ENCODE measurements at places on chromosomes 1 and 21.

DNA sequence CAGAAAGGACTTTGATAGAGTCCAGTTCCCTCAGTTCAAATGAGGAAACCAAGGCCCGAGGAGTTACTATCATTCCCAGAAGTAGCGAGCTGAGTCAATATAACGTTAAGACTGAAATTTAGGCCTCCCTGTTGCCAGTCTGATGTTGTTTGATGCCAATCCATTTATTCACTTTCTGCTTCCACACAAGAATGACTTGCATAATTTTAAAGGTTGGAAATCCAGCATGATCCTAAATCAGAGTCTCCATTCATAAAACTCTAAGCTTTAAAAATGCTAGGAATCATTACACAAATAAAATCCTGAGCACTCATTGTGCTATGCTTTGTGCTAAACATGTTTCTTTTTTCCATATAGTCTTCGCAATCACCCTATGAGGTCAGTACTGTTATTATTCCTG lies 414.4 kb downstream of the PTBP2 start:
- no peak for DNase-seq

GRCh38 chr1:151816548-151817352 lies 11.5 kb upstream of the LINGO4 start:
- no peak for DNase-seq

GRCh38 chr1:99627615-99628014 lies 18.3 kb upstream of the PALMD start:
- no peak for DNase-seq

DNA sequence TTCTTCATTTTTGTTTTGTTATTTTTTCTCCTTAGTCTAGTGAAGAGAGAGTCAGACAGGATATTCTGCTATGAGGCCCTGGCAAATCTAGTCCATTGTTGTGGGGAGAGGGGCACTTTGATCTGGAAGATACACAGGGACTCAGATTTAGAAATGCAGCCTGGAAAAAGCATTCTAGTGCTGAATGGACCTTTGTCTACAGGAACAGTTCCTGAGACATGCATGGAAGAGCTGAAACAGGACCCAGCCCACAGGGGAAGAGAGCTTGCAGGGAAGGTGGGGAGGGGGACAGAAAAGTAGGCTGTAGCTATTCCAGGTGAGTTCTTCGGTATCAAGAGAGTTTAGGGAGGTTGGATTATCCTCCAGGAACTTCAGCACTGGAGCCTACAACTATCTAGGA lies 98.5 kb downstream of the AKT3 start:
- no peak for DNase-seq

GRCh38 chr1:246265481-246265880 lies 241.6 kb downstream of the SMYD3 start:
- no peak for DNase-seq

DNA sequence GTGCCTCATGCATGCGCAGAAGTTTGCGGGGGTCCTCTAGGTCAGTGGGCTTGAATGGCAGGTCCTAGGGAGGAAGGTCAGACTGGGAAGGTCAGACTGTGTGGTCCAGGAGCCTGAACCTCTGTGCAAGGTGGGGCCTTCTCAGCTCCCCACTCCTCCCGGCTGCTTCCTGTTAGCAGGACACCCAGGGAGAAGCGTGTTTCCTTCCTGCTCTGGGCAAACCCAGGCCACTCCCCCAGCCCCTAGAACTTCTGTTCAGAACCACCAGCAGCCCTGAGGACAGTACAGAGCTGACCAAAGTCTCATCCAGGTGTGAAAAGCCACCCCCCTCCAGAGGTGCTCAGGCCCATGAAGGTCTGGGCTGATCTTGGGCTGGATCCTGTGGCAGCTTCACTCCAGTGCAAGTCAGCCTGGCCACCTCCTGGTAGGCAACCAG lies 29.9 kb downstream of the NAV1 start:
- no peak for DNase-seq

DNA sequence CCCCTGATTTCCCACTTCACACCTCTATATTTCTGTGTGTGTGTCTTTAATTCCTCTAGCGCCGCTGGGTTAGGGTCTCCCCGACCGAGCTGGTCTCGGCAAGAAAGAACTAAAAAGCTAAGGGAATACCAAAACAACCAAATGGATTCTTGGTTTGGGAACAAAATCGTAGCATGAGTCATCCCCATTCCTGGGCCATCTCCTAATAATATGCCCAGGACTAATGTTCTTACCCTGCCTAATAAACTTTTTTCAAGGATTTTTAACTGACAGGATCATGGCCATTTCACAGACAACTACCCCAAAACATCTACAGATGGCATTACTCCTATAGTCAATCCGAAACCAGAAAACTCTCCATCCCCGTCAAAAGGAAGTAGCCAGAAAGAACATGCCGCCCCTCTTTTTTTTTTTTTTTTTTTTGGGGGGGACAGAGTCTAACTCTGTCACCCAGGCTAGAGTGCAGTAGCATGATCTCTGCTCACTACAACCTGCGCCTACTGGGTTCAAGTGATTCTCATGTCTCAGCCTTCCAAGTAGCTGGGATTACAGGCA lies 4.1 kb upstream of the HPDL start:
- DNase-seq = no peak

- no peak for DNase-seq
Observed at GRCh38 chr1:107795441-107795840, 169.5 kb downstream of the VAV3 start.

DNA sequence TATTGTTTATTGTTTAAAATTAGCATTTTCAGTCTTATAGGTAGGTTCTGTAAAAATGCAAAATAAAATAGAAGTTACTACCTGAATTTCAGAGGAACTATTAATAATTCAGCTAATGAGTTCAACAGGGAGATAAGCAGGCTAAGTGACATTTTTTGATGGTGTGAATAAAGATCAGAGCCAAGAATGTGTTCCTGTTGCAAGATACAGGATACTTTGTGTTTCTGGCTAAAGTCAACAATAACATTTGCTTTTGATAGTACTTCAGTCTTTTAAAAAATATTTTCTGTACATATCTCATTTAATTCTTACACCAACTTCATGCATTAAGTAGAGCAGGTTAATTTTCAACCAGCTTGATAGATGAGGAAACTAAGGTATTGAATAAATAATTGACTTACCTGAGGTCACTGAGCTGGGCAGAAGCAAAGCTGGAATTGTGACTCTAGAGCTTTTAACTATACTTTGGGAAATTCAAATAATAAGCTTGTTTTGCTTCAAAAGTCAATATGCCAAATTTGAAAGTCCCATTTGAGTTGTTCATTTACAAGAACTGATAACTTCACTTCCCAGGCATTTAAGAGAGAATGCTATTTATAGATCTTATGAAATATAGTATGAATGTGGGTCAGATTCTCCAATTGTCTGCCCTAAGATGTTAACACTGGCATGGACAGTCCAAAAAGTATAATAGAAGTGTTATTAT lies 6.0 kb downstream of the GORAB start:
- no peak for DNase-seq

GRCh38 chr1:201298396-201299381 lies 15.4 kb downstream of the PKP1 start:
- DNase-seq = no peak

Data from stimulated activated CD4-positive, alpha-beta T cell treated with anti-CD3 and anti-CD28 coated beads, Interleukin-1b, Interleukin-23, amount 100 ng/mL, for 48 hours (primary cell).